ENCODE measurements at places on chromosomes 13 and 19. TPM values are rescaled to one million over a fixed set of nuclear protein-coding genes. Genes with fewer than 3 reads are reported as not detected.

DNA sequence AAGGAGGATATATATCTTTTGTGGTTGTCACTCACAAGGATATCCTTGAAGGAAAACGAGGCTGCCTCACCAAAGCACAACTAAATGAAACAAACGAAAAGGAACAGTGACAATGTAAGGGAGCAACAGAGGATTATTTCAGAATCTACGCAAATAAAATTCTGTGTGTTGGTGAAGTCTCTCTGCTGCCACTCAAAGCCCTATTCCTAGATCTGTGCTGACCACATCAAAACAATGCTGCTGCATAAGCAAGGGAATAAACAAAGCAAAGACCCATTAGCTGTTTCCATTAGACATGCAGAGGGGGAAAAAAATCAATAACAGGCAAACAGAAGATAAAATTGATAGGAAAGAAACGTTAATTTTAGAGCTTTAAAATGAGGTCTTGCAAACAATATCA, 204.4 kb downstream of the MZT1 start:
- no peak for DNase-seq
- H3K4me1 ChIP-seq: no peaks in the 10 kb centered on the region
- no peak overlapping the region for H3K4me3 ChIP-seq
- H3K27me3 ChIP-seq: no peaks in the 10 kb centered on the region

GRCh38 chr13:102825921-102826706, 19.7 kb upstream of the ERCC5 start:
- H3K27ac ChIP-seq: no peak overlapping the region
- DNase-seq: no peak
- H3K4me1 ChIP-seq: no peaks in the 10 kb centered on the region
- H3K36me3 ChIP-seq: peaks cover 30% of the 10 kb centered on the region
- H3K27me3 ChIP-seq: no peaks in the 10 kb centered on the region
- H3K4me3 ChIP-seq: no peak overlapping the region

- H3K36me3 ChIP-seq: no peaks in the 10 kb centered on the region
- no peak overlapping the region for H3K4me3 ChIP-seq
- no peaks in the 10 kb centered on the region for H3K4me1 ChIP-seq
Measured at GRCh38 chr13:86810361-86810760, 860.8 kb upstream of the SLITRK5 start.

Gene CCDC124
- 78.0 TPM for polyA plus RNA-seq

Gene TEX29
- 0.36 TPM for polyA plus RNA-seq

Gene PCDH17
- polyA plus RNA-seq: 8.8 TPM
